ENCODE measurements at places on chromosomes 3 and 15.
A peak's percentile ranks its signal among the peaks of the same experiment; 100 is the strongest.

GRCh38 chr3:8648909-8649741 lies 4.5 kb upstream of the SSUH2 start:
- no peak for DNase-seq

- no peak for DNase-seq
Measured at GRCh38 chr15:73869216-73869995, 4.0 kb upstream of the TBC1D21 start.

DNA sequence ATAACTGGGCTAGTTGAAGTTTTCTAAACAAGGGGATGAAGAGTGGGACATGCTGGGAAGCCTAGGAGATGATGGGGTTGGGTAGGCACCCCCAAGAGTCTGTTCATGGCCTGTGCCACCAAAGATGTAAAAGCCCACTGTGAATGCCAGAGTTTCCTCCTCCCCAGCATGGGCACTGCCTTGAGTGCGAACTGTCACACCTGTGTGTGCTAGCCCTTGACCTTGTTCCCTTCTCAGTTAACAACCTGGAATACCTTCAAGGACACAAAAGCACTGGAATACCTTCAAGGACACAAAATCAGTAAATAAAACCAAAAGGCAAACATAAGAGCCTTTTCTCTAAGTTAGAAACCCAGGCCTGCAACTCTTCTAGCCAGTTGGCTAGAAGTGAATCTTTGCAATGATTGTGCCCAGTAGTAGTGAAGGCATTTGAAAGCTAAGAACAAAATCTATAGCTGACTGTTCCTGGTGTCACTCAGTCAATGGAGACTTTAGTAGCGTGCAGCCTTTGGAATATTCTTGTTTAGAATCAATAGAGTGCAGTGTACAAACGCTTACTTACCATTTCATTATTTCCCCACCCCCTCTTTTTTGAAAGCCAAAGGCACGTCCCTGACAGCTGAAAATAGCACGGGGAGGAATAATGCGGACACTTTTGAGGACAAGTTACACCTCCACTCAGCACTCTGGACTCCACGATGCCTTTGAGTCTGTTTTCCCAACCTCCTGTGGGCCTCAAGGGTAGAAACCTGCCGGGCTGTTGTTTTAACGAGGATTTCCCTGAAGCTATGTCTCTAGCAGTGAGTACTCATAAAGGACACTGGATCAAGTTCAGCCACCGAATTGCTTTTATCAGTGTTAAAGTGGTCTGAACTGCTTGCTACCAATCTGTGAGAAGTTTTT lies 24.2 kb downstream of the PSMD6 start:
- DNase-seq = no peak

DNA sequence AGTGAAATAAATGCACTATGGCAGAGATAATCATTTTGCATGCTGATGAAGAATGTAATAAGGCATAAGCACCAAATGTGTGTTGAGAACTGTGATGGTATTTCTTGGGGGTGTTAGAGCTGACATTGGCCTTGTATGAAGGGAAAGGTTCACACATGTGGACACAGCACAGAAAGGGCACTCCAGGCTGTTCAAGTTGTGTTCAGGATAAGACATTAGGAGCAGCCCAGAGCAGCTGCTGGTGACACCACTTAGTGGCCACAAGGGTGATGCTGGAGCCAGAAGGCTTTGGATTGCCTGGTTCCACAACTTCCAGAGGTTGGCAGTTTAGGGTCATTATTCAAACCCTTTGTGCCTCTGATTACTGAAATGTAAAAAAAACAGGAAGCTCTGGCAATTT lies 155.4 kb downstream of the GOLGA6L6 start:
- no peak for DNase-seq

- no peak for DNase-seq
Measured at GRCh38 chr3:171334465-171334811, 125.8 kb downstream of the TNIK start.

- peak; percentile 45 for DNase-seq
Measured at GRCh38 chr15:82999905-83000671, 11.4 kb downstream of the C15orf40 start.

- DNase-seq = peak; percentile 33
Measured at GRCh38 chr15:64622410-64623260, 152.8 kb downstream of the RBPMS2 start.

DNA sequence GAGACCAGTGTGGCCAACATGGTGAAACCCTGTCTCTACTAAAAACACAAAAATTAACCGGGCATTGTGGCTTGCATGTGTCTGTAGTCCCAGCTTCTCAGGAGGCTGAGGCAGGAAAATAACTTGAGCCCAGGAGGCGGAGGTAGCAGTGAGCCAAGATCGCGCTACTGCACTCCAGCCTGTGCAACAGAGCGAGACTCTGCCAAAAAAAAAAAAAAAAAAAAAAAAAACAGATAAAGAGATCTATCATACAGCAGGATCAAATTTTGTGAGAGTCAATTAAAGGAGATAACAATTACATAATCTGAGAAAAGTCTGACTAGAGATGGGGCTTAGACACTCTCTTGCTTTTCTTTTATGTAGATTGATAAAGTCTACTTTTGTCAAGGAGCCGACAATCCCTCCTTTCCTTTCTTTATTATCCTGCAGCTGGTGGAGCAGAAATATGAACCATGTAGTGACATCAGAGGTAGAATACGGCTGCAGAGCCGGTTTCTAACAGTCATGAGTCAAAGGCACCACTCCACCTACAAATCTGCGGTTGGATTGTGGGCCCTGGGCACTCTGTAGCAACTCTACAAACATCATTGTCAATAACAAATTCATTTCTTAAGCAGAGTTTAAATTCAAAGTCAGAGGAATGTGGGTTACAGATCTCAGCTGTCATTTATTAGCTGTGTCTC lies 9.0 kb downstream of the C2CD4A start:
- DNase-seq = no peak

- no peak for DNase-seq
Measured at GRCh38 chr3:10646531-10647335, 141.3 kb upstream of the ATP2B2 start.

- peak; percentile 25 for DNase-seq
Measured at GRCh38 chr3:143595456-143596077, 252.7 kb downstream of the SLC9A9 start.

GRCh38 chr3:163671201-163671600 lies 1407.1 kb downstream of the SI start:
- no peak for DNase-seq

DNA sequence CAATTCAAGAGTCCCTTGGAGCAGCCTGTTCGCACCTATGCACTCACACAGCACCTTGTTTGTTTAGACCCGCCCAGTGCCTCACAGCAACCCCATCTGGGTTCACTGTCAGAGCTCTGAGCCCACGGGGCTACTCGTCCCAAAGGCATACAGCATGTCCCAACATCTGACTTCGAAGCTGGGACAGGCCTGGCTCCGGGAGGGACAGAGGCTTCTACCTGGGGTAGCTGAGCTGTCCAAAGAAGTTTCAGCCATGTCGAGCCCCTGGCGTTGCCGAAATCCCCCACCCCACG lies 28.6 kb upstream of the CYP11A1 start:
- DNase-seq = peak; percentile 40

DNA sequence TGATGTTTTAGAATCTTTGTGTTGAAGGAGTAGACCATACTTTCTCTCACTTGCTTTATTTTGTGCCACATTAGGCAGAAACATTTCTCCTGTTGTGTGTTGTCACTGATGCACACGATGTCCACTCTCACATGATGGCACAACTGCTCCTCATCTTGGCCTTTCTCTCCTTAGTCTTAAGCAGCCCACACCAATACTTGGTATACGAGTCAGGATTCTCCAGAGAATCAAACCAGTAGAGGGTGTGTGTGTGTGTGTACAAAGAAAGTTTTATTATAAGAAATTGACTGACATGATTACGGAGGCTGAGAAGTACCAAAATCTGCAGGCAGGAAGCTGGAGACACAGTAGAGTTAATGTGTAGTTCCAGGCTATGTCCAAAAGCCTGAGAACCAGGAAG lies 187.1 kb downstream of the ALCAM start:
- DNase-seq = no peak

- no peak for DNase-seq
Measured at GRCh38 chr3:144351773-144352365, 380.2 kb downstream of the DIPK2A start.

DNA sequence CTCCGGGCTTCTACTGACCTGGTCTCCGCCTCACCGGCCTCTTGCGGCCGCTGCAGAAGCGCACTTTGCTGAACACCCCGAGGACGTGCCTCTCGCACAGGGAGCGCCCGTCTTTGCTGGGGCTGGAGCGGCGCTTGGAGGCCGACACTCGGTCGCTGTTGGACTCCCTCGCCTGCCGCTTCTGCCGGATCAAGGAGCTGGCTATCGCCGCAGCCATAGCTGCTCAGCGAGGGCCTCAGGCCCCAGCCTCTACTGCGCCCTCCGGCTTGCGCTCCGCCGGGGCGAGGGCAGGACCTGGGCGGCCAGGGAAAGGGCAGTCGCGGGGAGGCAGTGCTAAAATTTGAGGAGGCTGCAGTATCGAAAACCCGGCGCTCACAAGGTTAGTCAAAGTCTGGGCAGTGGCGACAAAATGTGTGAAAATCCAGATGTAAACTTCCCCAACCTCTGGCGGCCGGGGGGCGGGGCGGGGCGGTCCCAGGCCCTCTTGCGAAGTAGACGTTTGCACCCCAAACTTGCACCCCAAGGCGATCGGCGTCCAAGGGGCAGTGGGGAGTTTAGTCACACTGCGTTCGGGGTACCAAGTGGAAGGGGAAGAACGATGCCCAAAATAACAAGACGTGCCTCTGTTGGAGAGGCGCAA lies 319.2 kb downstream of the FGF12 start:
- no peak for DNase-seq

GRCh38 chr3:152113992-152114651 lies 154.6 kb upstream of the MBNL1 start:
- no peak for DNase-seq

GRCh38 chr3:55143336-55143735 lies 215.5 kb upstream of the LRTM1 start:
- DNase-seq = no peak

- no peak for DNase-seq
Measured at GRCh38 chr3:150117076-150117475, 146.4 kb upstream of the PFN2 start.

- DNase-seq = no peak
Measured at GRCh38 chr3:145243875-145244274, 917.1 kb downstream of the PLOD2 start.

GRCh38 chr15:69538379-69538778 lies 85.8 kb downstream of the RPLP1 start:
- DNase-seq = no peak

- no peak for DNase-seq
Measured at GRCh38 chr15:44718180-44718926, 7.0 kb downstream of the B2M start.

DNA sequence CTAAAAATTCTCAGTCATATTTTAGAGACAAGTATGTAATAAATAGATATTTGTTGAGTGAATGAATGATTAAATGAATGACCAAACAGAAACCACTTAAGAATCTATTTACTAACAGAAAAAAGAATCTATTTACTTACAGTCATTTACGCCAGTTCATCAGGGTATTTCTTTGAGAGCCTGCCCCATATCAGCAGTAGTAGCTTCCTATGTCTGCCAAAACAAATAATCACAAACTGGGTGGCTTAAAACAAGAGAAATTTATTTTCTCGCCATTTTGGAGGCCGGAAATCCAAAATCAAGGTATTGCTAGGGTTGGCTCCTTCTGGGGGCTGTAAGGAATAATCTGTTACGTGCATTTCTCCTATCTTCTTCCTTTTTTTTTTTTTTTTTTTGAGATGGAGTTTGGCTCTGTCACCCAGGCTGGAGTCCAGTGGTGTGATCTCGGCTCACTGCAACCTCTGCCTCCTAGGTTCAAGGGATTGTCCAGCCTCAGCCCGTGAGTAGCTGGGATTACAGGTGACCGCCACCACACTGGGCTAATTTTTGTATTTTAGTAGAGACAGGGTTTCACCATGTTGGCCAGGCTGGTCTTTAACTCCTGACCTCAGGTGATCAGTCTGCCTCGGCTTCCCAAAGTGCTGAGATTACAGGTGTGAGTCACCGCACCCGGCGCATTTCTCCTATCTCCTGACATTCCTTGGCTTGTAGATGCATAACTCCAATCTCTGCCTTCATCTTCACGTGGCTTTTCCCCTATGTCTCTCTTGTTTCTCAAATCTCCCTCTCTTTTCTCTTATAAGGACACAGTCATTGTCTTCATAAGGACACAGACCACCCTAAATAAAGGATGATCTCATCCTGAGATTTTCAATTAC lies 65.2 kb upstream of the SPPL2A start:
- no peak for DNase-seq

DNA sequence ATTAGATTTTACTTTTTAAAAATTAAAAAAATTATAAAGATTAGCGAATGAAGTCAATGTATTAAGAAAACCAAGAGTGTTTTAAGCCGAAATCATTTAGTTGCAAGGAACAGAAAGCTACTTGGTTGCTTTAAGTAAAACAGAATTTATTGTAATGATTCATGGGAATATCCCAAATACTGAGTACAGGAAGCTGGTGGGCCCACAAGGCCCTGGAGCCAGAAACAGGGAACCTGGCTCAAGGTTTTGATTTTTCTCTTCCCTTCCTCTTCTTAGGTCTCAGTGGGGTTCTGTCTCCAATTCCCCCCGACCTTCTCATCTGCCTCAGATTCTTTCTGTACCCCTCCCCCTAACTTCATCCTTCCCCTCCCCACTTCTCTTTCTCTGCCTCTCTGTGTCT lies 229.0 kb downstream of the TLE3 start:
- no peak for DNase-seq

DNA sequence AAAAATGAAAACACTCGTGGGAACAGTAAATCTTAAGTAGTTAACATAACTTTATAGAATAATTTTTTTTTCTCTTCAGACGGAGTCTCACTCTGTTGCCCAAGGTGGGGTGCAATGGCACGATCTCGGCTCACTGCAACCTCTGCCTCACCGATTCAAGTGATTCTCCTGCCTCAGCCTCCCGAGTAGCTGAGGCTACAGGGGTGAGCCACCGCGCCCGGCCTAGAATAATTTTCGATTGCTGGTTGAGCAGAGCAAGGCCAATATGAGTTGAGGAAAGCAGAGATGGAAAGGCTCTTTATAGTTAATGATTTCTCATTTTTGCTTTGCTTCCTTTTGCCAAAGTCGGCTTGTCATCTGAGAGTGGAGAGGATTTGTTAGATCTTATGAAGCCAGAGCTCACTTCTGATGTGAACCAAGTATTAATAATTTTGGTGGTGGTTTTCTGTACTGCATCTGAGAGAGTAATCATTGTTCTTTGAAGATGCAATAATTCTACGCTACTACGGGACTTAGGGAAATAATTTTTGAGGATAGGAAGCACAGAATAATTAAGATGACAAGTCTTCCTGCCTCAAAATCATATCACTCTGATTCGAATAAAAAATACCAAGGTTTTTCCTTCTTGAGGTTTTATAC lies 1.6 kb upstream of the GOLM2 start:
- no peak for DNase-seq

- no peak for DNase-seq
Measured at GRCh38 chr15:68515371-68516095, 63.3 kb upstream of the CORO2B start.

Data from germinal center (tissue), 1 donor.